ENCODE measurements at places on chromosomes 2 and 18. TPM values are rescaled to one million over a fixed set of nuclear protein-coding genes. Genes with fewer than 3 reads are reported as not detected.

Gene HADHA
- polyA plus RNA-seq, result 124 TPM

Gene NYAP2
- polyA plus RNA-seq, result not detected

Gene ZSWIM2
- not detected for polyA plus RNA-seq

Gene CRYGC
- polyA plus RNA-seq, result 0.23 TPM

Gene MAL
- not detected for polyA plus RNA-seq

Gene LIMS3
- polyA plus RNA-seq, result 0.43 TPM

Gene WNT6
- not detected for polyA plus RNA-seq

Gene LYPD6
- 0.07 TPM for polyA plus RNA-seq

Gene MYO3B
- 0.15 TPM for polyA plus RNA-seq

Gene ZNF521
- polyA plus RNA-seq, result 0.15 TPM

Gene POTEI
- 0.01 TPM for polyA plus RNA-seq

Gene CD8B2
- polyA plus RNA-seq, result not detected

Gene MGAT4A
- polyA plus RNA-seq, result 0.79 TPM

Gene NFE2L2
- polyA plus RNA-seq, result 107 TPM

Gene SIGLEC15
- polyA plus RNA-seq, result 0.03 TPM

Gene TMEM247
- not detected for polyA plus RNA-seq

Gene CCDC121
- polyA plus RNA-seq, result 1.0 TPM

Gene FASTKD2
- polyA plus RNA-seq, result 40.5 TPM

Gene MARCHF4
- polyA plus RNA-seq, result 1.5 TPM
